Fibroblast of the conjunctiva (primary cell): ENCODE measurements at places on chromosomes 4 and X.

DNA sequence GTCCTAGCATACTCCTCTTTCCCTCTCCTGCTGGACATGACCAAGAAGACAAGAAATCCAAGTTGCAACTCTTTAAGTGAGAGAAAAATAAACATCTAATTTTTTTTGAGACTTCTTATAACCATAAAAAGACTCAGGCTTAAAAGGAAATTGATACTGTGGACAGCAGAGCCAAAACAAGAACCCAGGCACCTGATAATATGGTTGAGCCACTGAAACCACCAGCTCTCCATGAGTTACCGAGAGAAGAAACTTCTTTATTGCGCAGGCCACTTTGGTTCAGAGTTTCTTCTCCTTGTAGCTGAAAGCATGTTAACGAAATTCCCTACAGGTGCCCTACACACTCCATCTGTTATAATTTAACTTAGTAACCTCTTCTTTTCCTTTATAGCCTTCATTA, 11.3 kb upstream of the SPCS3 start:
- no peak for DNase-seq

- no peak for DNase-seq
Observed at GRCh38 chrX:33855251-33855650, 276.9 kb downstream of the FAM47A start.

GRCh38 chr4:2934813-2935761, 28.1 kb downstream of the NOP14 start:
- DNase-seq, result peak; percentile 82

DNA sequence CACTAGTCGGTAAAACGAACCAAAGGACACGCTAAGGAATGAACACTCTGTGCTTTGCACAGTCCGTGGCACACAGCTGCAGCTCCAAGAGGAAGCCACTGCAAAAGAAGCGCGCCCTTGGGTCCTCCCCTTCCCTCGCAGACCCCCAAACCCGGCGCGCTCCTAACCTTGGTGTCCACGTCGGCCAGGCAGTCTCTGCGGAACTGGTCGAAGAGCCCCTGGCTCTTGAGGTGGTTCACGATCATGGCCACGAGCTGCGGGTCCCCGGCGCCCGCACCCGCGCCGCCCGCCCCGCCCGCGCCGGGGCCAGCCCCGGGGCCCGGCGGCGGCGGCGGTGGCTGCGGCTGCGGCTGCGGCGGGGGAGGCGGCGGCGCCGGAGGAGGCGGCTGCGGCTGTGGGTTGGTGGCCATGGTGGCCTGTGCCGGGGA, 333 bp downstream of the BOD1L1 start:
- DNase-seq, result no peak

- no peak for DNase-seq
Observed at GRCh38 chrX:38474543-38474942, 86.8 kb upstream of the TSPAN7 start.

DNA sequence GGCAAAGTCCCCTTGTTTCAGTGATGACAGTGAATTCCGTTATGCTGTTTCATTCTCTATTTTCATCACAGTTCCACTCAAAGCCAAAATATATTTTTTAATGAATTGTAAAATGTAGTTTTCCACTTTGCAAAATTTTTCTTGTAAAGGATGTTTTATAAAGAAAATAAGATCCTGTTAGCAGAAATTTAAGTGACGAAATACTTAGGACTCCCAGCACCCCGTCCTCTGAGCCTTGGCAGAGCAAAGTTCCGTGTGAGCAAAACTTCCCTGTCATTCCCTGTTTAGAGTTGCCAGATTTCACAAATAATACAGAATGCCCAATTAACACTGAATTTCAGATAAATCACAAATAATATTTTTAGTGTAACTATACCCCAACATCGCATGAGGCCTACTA, 81.0 kb upstream of the RBPJ start:
- DNase-seq, result no peak

- DNase-seq, result no peak
Observed at GRCh38 chrX:24335871-24336270, 22.0 kb upstream of the SUPT20HL2 start.

- DNase-seq, result no peak
Observed at GRCh38 chr4:39324897-39325613, 41.1 kb downstream of the RFC1 start.

DNA sequence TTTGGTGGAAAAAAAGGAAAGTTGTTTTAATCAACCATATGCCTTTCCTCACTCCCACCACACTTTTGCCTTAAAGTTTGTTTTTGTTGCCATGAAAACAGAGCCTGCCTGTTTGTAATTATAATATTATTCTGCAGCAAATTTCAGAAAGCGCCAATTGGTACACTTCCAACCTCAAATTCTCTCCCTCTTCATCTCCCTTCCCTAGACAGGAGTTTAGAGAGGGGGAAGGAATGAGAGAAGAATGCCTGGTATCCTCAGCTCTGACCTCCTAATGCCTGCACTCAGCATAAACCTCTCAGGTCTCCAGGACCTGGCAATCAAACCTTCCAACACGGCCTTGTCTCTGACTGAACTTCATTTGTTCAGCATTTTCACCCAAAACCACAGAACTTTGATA, 138.4 kb upstream of the HCCS start:
- no peak for DNase-seq

DNA sequence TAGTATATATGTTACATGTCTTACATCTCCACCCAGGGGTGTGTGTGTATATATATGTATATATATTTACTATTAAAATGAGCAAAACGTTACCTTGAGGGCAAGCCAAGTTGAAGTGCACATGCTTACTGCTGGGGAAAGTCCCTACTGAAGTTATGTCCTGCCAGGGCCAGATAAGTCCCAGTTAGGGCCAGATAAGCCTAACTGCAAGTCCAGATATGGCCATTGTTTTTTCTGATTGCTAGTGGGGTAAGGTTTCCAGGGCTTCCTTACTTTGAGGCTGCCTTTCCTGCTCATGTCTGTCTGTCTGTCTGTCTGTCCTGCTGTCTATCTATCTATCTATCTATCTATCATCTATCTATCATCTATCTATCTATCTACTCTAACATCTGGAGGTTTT, 19.3 kb upstream of the ZNF81 start:
- DNase-seq, result no peak

- peak; percentile 17 for DNase-seq
Observed at GRCh38 chr4:78610546-78611214, 59.1 kb downstream of the ANXA3 start.

DNA sequence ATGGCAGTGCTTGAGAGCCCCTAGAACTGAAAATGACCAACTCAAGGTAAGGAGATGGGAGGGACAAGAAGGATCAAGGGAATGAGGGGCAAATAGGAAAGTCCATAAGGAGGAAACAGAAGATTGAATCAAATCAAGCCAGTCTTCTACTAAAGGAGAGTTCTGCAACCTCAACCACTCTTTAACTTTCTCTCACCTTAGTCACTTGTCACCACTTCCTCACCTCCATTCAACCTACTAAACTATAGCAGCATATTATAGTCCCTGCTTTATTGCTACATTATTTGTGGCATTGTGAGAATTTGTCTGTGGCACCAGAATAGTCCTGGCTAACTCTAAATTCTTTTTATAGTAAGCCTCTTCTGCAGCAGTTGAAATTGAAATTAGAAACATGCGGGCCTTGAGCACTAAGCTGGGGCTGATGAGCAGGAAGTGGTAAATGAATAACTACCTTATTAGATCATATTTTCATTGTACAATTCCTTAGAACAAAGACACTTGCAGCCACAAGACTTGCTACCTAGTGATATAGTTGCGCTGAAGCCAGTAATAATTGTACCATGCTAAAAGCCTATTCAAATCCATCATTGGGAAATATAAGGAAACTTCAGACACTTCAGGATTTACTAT, 336.9 kb downstream of the ZNF674 start:
- DNase-seq, result peak; percentile 1

DNA sequence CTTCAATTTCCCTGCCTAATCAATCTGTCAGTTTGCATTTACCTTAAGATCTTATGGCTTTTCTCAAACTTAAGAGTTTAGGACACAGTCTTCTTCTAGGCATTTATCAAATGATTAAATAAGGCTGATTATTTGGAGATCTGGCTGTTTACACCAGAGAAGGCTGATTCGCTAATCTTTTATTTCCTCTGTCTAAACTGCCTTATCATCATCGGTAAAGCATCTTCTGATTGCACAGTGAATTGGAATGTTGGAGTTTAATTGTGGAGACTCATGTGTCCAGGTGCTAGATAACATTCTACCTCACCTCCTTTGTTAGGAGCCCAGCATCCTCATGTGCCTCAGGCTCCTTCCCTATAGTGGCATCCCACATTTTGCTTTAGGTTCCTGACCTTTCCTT, 100.3 kb upstream of the DDIT4L start:
- DNase-seq, result no peak

DNA sequence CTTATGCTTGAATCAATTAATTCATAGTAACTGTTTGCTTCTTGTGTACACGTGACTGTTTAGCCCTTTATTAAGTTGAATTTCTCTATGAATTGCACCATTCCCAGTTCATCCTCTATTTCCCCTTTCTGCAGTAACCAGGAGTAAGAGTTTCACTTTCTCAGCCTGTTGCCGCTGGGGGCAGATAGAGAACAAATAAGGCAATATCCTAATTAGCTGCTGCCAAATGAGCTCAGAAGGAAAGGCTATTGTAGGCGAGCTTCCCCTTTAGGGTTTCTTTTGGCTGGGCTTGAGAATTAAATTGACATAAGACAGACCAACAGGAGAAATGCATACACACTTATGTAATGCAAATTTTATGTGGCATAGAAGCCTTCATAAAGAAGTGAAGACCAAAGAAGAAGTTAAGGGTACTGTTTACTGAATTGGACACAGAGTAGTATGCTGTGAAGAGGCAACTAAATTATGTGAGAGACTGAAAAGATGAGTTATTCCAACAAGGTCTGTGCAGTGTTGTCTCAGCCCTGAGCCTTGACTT, 1594.7 kb downstream of the TECRL start:
- no peak for DNase-seq

DNA sequence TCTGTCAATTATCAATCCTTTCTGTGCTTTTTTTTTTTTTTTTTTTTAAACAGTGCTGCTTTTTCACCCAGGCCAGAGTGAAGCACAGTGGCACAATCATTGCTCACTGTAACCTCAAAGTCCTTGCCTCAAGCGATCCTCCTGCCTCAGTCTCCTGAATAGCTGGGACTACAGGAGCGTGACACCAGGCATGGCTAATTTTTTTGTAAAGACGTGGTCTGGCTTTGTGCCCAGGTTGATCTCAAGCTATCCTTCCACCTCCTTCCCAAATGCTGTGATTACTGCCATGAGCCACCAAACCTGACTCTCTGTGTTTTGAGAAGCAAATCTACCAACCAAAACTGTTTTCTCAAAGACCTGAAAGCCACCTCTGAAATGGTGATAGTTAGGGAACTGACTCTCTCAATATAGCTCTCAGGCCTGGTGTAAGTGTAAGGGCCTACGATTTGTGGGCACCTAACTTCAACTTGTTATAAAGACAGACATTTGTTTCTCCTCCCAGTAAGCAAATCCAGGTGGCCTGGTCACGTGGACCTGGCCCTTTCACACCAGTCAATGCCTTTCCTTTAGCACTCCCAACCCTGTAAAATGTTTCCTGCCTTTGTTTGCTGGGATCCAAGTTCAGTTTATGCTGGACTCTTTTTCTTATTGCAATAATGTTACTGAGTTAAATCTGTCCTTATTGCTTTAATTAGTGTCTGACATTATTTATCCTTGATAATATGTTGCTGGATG, 2015.9 kb downstream of the PCDH7 start:
- DNase-seq, result no peak

GRCh38 chr4:86243750-86244149, 116.1 kb downstream of the MAPK10 start:
- DNase-seq, result no peak

GRCh38 chrX:12910423-12911121, 4.2 kb downstream of the TLR8 start:
- DNase-seq, result no peak

DNA sequence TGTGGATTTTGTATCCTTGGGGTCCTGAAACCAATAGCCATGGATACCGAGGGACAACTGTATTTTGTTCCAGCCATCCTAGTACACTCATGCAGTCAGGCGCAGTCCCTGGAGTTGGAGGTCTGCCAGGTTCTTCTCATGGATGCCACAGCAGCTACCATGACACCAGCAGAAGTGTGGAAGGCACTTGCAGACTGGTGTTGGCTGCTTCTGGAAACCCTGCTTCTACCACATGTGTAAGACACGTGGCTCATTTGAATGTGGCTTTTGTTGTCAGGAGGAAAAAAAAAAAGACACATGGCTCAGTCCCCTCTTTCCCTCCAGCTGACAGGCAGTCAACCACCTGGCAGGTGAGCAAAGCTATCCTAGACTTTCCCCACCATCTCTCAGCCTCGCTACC, 19.4 kb downstream of the DRD5 start:
- DNase-seq, result no peak

- no peak for DNase-seq
Observed at GRCh38 chr4:123383566-123383965, 13.0 kb upstream of the SPRY1 start.

- DNase-seq, result no peak
Observed at GRCh38 chr4:33080275-33080674, 2360.1 kb downstream of the PCDH7 start.

DNA sequence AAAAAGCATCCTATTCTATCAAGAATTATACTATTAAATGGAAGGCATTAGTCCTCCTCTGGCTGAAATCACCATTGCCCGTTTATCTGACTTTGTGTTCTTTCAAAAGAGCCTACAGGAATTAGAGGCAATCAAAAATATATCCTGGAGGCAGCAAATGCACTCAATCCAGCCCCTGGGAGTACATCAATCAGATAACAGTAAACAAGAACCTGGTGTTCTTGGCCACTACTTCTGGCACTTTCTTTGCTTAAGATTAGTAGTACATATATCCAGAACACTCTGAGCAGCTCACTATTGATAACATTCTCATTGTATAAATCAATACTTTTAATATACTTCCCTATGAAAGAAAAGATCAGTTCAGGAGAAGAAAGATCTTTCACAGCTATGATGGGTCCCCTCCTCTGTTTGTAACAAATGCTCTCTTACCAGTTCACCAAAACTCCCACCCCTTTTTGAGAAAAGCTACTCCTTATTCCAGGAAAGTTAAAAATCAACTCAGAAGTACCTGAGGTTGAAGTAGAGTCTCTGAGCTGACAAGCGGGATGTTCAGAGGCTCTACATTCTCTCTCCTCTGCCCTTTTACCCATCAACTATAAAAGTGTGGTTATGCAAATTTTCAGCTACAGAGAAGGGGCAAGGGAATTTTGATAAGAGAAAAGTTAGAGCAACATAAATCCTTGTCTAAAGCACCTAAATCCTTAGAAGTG, 176.0 kb downstream of the COX18 start:
- DNase-seq, result no peak

DNA sequence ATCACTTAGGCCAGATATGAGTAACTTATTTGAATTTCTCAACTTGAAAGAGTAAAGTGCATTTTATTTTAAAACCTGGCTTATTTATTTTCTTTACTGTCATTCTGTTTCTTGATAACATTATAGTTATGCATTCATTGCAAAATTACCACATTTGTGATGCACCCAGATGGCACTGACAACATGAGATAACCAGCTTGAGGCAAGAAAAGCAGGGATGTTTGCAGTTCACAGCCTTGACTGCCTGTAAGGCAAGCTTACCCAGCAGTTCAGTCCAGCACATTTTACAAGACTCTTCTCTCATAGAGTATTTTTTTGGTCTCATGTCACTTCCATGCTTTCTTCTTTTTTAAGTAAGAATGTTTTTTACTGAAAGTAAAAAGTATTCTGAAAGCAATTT, 25.3 kb upstream of the EPGN start:
- DNase-seq, result no peak

GRCh38 chrX:7264399-7264798, 116.4 kb upstream of the PUDP start:
- no peak for DNase-seq
